ENCODE measurements at places on chromosomes 6 and 20.

DNA sequence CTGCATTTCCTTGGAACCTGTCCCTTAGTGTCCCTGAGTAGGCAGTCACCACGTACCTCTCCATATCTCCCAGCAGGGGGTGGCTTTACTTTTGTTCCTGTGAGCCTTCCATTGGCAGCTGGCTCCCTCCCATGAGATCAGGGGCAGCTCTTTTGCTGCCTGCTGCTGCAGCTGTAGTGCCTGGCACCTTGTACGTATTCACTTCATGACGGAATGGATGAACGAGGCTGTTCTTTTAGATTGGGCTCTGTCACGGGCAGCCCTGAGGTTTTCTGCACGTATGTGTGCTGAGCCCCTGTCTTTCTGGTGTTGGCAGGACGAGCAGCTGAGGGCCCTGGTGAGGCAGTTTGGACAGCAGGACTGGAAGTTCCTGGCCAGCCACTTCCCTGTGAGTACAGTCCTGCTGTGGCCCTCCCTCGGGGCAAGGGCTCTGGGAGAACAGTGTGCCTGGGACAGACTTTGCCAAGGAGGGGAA is 14.6 kb downstream of the MYBL2 start:
- DNase-seq = no peak

- no peak for DNase-seq
Observed at GRCh38 chr20:58746620-58747019, 54.0 kb downstream of the NPEPL1 start.

DNA sequence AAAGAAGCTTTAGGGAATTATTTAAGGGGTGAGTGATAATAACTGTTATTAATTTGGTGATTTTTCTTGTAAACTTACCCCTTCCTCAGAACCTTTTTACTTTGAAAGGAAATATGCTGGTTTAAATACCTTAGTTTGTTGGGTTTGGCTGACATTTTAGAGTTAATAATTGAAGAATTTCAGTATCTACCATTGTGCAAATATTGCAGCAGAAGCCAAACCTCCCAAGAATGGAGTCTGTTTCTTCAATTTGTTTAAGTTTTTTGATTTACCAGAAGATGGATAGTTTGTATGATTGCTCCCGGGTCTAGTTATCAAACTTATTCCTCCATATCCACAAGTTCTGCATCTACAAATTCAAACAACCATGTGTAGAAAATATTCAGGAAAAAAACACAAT is 77.1 kb downstream of the ATRN start:
- DNase-seq = no peak

- no peak for DNase-seq
Observed at GRCh38 chr6:16544006-16544405, 217.3 kb downstream of the ATXN1 start.

DNA sequence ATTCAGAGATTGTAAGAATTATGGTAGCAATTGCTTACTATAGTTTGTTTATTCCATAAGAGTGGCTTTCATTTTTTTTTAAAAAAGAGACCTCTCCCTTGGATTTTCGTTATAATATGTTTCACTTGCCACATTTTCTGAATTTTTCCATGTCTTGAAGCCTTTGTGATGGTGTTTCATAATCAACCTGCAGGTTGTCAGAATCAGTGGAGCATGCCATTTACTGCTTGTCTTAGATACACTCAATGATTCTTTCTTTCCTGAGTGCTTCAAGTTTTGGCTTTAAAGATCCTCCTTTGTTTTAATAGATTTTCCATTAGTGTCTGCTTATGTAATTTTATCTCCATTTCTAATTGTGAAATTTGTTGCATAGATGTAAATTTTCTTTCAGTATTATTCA is 31.2 kb downstream of the KCNQ5 start:
- no peak for DNase-seq

DNA sequence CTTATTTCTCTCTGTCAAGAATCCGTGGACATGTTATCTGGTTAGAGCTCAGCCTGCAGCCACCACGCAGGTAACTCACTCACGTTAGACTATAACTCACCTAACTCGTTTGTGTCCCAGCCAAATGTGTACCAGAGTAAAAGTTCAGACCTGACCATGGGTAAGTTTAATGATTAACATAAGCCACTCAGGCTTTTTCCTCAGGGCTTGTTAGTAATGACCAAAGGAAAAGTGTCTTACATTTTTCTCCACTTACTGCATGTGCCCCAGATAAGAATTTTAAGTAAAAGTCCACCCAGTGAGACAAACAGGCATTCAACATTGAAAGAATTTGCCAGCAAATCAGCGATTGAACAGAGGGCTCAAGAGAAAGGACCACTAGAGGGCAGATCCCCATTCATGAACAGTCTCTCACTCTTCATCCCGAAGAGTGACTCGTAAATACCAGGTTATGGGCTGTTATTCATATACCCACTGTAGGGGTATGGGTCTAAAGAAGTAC is at the start of gene PKHD1:
Gene PKHD1, minus strand, starts transcription at position 116 of the 502 bp plus-strand sequence. CDS start 2,680 bp downstream, outside the sequence.
- no peak for DNase-seq

- DNase-seq = no peak
Observed at GRCh38 chr6:84220809-84221409, 6.5 kb downstream of the CEP162 start.

GRCh38 chr6:135179372-135179771 is 1.7 kb upstream of the MYB start:
- DNase-seq = no peak

GRCh38 chr6:156993713-156994112 is 216.5 kb downstream of the ARID1B start:
- no peak for DNase-seq

- no peak for DNase-seq
Observed at GRCh38 chr6:1657116-1657770, 47.5 kb downstream of the FOXC1 start.

DNA sequence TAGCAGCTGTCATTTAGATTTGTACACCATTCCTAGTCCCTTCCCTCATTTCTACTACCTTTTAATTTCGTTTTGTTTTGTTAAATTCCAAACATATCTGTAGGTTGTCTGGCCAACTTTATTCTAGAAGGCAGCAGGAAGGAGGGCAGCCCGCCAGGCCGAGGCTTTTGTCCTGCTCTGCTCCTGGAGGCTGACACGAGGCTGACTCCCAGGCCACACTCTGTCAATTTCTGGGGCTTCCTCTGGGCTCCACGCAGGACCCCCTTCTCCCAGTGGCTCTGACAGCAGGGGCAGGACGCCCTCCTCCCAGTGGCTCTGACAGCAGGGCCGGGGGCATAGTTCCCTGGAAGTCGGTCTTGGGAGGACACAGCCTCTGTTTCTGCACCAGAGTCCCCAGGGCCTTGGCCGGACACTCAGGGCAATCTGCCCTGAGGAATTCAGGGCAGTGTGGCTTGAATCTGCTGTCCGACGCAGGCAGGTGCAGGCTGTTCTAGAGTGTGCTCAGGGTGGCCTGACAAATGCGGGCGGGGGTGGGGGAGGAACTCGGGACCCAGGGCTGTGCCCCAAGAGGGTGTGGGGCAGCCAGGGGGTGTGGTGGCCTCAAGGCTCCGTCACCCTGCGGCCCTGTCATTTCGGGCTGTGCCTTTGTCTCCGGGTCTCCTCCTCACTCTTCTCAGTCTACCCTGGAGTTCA is 11.8 kb downstream of the SMOC2 start:
- DNase-seq = no peak

Measured in AG04449 (cell line).